ENCODE measurements at places on chromosomes 1 and 21.

DNA sequence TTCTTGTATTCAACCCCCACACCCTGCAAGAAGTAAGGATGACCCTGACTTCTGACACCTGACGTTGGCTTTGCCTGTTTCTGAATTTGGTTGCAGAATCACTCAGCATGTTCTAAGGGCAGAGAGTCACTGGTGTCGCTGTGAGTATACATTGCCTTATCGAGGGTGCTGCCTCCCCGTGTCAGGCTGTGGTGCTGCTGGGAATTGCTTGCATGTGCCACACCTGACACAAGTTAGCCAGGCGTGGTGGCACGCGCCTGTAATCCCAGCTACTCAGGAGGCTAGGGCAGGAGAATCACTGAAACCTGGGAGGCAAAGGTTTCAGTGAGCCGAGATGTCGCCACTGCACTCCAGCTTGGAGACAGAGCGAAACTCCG, 45.9 kb downstream of the WDR4 start:
- DNase-seq = no peak

- DNase-seq = no peak
These were observed 102.6 kb downstream of the CYYR1 start for GRCh38 chr21:26470351-26471098.

DNA sequence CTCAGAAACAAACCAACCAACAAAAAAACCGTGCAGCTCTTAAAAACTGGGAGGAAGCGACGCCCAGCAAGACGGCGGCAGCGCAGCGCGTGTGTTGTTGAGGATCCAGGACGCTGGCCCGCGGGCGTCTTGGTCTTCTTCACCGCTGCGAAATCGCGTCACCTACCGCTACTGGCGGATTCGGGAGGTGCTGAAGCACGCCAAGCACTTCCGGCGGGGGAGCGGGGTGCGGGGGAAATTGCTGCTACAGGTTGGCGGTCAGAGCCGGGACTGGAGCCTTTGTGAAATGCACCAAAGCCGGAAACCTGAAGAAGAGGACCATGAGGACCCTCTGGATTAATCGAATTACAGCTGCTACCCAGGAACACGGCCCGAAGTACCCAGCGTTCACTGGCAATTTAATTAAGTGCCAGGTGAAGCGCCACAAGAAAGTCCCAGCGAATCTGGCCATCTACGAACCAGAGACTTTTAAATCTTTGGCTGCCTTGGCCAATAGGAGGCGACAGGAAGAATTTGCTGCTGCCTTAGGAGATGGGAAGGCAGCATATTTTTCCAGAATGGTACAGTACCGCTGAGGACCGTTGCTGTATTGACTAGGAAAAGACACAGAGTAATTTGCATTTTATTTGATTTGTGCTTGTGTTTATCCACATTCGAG, 11.9 kb upstream of the RIPPLY3 start:
- no peak for DNase-seq

DNA sequence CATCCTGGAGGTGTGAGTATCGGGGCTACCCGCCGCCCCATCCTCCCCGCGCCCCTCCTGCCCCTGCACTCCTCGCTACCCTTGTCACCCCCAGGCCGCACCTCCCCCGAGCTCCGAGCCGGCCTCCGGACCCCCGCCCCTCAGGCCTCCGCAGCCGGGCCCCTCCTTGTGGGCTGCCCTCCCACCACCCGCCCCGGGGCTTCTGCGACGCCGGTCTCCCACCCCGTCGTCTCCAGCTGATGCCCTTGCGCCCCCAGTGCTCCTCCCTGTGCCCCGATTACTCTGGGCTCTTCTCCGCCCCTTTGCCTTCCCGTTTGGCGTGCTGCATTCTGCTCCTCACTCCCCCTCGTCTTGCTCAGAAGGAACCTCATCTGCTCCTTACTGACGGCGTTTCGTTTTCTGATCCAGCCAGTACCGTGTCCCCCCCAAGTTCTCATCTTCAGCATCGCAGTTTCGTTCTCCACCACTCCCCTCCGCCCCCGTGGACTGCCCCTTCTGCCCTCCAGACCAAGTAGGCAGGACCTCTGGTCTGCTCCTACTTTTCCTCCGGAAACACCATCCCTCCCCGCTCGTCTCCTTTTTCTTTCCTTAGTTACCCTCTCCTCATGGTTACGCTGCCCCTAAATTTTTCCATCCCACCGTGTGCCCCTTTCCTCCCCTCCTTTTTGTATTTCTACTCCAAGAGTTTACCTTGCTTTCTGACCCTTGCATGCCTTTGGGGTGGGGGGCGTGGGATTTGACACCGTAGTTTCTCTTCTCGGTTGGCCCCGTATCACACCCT, 841 bp downstream of the SNX27 start:
- DNase-seq = no peak

DNA sequence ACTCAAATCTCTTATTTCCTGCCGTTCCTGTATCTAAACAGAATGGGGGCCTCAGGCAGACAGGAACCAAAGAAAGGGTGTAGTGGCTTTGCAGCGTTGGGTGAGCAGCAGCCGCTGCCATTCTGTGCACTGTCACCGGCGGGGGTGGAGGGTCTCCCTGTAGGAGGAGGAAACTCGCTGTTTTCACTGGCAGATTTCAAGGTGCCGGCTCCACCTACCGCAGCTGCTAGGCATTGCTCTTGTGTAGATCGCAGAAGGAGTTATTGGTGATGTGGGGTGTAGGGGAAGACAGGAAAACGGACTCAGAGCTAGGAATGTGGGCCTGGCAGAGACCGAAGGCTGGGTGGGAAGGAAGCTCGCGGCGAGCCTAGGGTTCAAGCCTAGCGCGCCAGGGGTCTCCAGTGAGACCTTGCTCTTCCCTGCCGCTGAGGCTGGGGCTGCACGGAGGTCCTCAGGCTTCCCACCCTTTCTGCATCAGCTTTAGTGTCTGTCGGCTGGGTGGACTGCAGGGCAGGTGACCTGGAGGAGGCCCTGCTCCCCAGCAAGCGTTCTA, 20.8 kb downstream of the ATP5PO start:
- DNase-seq = peak; percentile 60

GRCh38 chr1:205274041-205274691, 46.4 kb downstream of the TMCC2 start:
- no peak for DNase-seq

DNA sequence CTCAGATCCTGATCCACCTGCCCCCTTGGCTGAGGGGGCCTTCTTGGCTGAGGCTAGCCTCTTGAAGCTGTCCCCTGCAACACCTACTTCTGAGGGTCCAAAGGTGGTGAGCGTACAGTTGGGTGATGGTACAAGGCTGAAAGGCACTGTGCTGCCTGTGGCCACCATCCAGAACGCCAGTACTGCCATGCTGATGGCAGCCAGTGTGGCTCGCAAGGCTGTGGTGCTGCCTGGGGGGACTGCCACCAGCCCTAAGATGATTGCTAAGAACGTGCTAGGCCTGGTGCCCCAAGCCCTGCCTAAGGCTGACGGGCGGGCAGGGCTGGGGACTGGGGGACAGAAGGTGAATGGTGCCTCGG, 5.2 kb downstream of the ZNF687 start:
- DNase-seq = no peak

DNA sequence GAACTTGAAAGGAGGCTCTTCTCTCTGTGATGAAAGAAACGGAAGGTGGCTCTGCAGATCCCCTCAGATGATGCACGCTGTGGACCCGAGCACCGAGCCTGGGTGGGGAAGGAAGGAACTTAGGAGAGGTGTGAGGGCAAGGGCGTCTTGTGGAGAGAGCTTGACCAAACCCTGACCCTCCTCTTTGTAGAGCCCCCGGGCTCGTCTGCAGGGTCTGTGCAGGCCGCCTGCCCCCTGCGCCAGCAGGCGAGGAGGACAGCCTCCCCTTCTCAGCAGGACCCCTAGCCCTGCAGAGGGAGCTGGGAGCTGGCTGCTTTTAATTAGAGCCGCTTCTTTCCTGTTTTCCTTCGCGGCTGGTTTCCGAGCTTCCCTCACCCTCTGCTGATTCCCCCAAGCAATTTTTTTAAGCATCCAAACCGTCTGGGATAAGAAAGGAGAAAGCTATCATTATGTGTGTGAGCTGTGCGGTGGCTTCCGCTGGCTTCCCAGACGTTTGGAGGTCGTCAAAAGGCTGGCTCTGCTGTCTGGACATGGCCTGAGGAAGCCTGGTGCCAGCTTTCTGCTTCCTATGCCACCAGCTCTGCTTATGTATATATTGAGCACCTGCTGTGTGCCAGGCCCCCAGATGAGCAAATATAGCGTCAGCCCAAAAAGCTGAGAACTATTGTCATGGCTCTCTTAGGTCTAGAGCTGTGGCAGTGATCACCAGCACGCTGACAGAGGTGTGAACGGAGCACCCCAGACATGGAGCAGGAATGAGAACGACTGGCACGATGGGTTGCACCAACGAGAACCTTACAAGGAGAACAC, 160.2 kb upstream of the IRF2BP2 start:
- no peak for DNase-seq

GRCh38 chr1:210441028-210441427, 112.3 kb downstream of the HHAT start:
- no peak for DNase-seq

GRCh38 chr1:41533016-41533730, 48.7 kb upstream of the EDN2 start:
- no peak for DNase-seq

DNA sequence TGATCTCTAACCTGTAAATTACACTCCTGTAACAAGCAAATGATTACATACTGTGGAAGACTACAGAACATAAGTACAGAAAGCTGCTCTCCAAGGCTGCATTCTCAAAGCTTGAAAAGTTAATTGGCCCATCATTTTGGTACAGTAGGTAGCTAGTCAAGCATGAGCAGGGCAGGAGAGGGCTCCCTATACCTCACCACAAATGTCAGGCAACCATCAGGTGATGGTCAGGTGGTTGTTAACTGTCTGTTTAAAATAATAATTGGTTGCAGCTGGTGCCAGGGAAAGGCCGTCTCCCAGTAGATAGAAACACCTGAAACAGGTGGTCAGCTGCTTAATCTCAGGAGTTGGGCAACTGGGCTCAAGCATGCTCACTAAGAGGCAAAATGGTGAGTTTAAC, 13.1 kb upstream of the SLC1A7 start:
- DNase-seq = no peak

GRCh38 chr21:38830671-38831525, 25.2 kb downstream of the ETS2 start:
- DNase-seq = no peak

DNA sequence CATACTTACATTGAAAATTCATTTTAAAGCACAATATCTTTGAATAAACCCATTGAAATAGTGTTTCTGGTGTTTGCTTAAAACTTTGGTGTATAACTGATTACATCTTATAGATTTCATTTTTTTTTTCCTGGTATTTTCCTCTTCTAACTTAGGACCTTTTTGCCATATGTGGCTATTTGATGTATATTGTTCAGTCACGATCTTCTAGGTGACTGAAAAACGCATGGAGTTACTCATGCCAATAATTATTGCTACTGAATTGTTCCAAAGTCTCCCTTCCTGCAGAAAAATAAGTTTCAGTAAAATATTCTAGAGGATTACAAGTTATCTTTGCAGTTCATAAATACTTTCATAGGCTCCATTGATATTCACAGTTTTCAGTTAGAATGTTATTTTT, 22.9 kb upstream of the C1orf105 start:
- DNase-seq = no peak

- DNase-seq = no peak
These were observed 1.5 kb upstream of the CLCNKB start for GRCh38 chr1:16042096-16042495.

GRCh38 chr1:21329209-21329844, 39.1 kb upstream of the ECE1 start:
- DNase-seq = no peak

DNA sequence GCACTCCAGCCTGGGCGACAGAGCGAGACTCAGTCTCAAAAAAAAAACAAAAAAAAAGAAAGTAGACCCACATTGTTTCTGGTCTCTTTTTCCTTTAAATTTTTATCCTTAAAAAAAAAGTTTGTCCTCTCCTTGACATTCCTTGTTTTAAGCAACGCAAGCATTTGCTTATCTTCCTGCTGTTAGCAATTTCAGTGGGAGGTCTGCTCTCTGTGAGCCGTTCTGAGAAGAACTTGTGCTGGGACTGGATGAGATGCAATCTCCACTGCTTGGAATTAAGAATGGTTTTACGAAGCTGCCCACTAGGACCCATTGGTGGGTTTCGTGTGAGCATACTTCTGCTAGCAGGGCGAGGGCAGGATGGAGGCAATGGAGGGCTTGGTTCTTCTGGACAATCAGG, 225.1 kb upstream of the TMEM51 start:
- no peak for DNase-seq
